NCI-H460 (cell line): ENCODE measurements at places on chromosomes 5 and 9. TPM values are rescaled to one million over a fixed set of nuclear protein-coding genes. Genes with fewer than 3 reads are reported as not detected.

KCNMB1 gene
- total RNA-seq: not detected in 2 replicates

PCDHA1 gene
- total RNA-seq: 0.07 and 0.12 TPM in 2 replicates

SPATA31D4 gene
- not detected in 2 replicates for total RNA-seq

FNIP1 gene
- 19.3 and 20.7 TPM in 2 replicates for total RNA-seq

IFNK gene
- not detected in 2 replicates for total RNA-seq

AHRR gene
- 3.2 and 3.7 TPM in 2 replicates for total RNA-seq

SLC46A2 gene
- total RNA-seq: not detected in 2 replicates

IRX2 gene
- total RNA-seq: 30.6 and 33.9 TPM in 2 replicates

ARHGEF28 gene
- total RNA-seq: 32.2 and 35.2 TPM in 2 replicates

WNK2 gene
- total RNA-seq: 4.5 and 4.8 TPM in 2 replicates

STPG3 gene
- total RNA-seq: not detected in 2 replicates

ZNF454 gene
- total RNA-seq: not detected in 2 replicates

SPINK13 gene
- total RNA-seq: 1.3 and 2.8 TPM in 2 replicates
